ENCODE measurements at places on chromosomes 2 and 18.

DNA sequence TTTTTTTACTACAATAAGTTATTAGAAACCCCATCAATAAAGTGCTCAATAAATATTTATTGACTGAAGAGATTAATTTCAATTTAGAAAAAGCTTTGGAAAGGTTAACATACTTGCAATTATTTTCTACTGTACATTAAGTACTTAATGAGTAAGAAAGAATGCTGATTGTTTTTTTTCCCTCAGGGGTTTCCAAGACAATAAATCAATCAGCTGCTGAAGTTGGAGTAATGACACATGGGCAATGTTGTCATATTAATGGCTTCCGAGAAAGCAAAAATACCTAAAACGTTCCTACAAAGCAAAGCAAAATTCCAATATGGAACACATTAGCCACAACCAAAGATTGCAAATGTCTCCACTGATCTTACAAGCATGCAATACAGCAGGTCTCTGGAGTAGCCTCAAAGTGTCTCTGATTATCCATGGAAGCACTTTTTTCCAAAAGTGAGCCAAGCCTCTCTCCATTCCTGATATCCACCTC is 66.7 kb downstream of the ZC3H6 start:
- peak; percentile 40 for DNase-seq

GRCh38 chr2:10324095-10324832 is 21.6 kb downstream of the HPCAL1 start:
- no peak for DNase-seq

DNA sequence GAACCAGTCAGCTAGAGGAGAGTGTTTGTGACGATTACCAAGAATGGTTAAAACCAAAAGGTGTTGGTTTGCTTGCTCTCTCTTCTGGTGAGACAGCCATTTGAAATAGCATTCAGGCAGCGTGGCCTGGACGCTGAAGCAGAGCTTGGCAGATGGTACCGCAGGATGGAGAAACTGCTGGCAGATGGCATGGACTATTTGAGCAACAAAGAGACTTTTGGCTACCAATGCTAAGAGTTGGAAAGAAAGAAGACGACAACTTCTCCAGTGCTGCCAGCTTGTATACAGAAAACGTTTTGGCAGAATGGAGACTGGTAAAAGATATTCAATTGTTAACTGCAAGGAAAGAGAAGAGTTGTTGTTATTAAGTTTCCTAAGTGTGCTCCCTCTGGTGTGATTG is 315.0 kb downstream of the PARD3B start:
- no peak for DNase-seq

GRCh38 chr2:136253288-136254004 is 135.5 kb upstream of the CXCR4 start:
- DNase-seq, result no peak

DNA sequence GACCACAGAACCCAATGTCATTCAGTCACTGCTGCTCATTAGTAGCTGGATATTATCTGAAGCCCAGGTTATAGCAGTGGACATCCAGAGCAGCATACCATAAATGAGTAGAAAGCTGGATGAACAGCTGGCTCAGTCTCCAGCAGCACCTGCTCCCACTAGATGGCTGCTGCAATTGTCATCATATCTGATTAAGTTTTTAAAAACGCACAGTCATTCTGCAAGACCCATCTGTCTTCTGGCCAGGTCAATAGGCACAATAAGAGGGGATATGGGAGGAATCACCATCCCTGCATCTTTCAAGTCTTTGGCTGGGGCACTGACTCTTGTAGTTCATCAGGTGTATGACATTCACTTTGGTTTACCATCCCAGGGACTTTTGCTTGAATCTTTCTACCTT is 55.1 kb upstream of the XDH start:
- no peak for DNase-seq
